ENCODE measurements at places on chromosomes 16 and 17.

DNA sequence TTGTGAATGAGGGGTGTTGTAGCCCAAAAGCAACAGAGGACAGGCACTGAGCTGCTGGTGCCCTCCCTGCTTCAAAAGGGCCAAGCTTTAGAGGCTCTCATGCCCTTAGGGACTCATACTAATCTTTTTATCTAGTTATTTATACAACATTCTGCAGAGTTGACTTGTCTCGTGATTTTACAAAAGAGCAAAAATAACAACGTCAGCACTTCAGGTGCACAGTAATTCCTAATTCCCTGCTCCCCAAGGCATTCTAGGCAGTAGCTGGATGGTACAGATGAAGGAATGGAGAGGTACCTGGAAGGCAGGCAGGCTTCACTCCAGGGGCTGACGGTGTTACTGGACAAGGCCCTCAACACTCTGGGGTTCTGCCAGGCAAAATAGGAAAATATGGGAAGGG is 406.7 kb upstream of the CCL2 start:
- DNase-seq = no peak

DNA sequence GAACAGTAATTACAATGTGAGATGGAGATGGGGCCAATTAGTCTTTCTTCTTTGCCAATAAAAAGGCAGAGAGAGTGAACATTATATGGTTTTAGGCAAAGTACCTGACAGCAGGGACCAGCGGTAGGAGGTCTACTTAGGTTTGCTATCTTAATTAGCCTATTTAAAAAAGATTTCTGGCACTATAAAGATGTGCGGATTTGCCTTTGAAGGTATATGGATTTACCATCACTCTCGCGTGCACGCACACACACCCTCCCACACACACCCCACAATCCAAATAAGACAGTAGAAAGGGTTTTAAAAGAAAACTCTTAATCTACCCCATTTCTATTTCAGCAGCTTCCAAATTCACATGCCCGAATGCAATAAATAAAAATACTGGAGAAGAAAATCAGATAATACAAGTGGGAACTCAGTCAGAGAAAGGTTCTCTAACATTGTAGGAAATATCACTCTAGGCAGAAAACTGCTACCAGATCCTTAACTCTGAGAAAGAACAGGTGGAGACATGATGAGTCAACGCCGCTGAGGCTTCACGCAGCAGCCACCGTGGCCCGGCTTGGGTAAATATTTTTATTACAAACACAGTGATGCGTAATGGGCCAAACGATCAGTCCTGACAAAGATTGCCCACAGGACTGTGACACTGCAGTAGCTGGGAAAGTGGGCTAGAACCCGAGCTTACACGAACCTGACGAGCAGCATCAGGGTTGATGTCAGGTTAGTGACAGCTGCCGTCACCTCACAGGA is 66.6 kb upstream of the AXIN2 start:
- peak; percentile 84 for DNase-seq

- no peak for DNase-seq
Observed at GRCh38 chr16:57628783-57629293, 408 bp downstream of the ADGRG1 start.

DNA sequence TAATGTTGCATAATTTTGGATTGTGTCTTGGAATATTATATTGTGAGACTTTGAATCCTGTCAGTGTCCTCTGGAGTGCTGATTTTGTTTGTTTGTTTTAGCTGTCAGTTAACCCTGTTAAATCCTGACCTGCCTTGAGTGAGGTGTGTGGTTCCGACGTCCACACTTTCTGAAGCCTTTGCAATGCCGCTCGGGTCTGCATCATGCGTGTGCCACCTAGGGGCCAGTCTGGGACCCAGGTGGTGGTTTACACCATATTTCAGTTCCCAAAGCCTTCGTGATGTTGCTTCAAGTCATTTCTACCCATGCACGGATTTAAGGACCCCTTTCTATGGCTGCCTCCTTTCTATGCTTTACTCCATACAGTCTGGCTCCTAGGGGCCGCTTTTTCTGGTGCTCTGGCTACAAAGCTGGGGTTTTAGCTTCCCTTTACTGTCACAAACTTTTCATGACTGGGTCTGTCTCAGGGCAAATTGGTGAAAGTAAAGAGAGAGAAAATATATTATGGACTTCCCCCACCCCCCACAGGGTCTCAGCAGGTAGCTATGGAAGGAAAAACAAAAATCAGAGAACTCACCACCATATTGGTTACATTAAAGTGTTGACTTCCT is 11.4 kb upstream of the OR4D1 start:
- DNase-seq = no peak

- no peak for DNase-seq
Observed at GRCh38 chr17:7806587-7806986, 27.4 kb upstream of the KDM6B start.

DNA sequence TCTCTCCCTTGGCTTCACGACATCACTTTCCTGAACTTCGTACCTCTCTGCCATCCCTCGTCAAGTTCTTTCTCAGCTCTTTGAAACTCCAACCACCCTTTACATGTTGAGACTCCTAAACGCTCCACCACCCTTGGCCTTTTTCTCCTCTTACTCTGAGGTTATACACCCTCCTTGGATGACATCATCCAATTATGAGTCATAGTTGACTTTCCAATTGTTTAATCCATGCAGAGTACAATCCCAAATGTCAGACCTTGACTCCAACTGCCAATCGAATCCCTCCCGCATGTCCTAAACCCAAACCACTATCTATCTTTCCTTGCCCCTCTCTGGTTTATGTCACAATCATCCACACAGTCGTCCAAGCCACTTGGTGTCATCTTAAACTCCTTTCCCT is 18.4 kb upstream of the C16orf82 start:
- DNase-seq = no peak

DNA sequence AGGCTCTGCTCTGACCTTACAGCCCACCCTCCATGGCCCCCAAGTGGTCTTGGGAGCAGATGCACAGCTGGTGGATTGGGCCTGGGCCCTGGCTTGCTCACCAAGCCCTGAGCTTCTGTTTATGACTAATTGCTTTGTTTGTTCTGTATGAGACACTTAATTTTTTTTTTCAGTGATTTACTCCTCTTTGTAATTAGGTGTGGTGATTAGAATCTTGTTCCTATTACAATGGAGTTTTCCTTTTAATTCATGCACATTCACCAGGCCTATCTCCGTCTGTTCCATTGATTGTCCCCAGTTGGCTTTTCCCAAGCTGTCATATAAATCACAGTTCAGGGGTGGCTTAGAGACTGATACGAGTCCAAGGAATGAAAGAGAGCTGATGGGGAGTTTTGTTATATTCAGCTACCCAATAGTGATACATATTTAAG is 242.3 kb downstream of the CCDC182 start:
- DNase-seq = no peak

- DNase-seq = peak; percentile 54
Observed at GRCh38 chr17:19337712-19338023, 24.9 kb downstream of the B9D1 start.

- no peak for DNase-seq
Observed at GRCh38 chr17:39871801-39872200, 3.8 kb downstream of the ZPBP2 start.

Data from cardiac fibroblast (primary cell).